ENCODE measurements at places on chromosomes 13 and 19. TPM values are rescaled to one million over a fixed set of nuclear protein-coding genes. Genes with fewer than 3 reads are reported as not detected.
A peak's percentile ranks its signal among the peaks of the same experiment; 100 is the strongest.

- no peak for DNase-seq
These were observed 875.0 kb downstream of the SLITRK1 start for GRCh38 chr13:83007226-83007625.

- DNase-seq, result no peak
These were observed 31.8 kb upstream of the USE1 start for GRCh38 chr19:17183271-17183761.

GRCh38 chr19:43660971-43661360 lies 9.0 kb downstream of the PLAUR start:
- no peak for DNase-seq

DNA sequence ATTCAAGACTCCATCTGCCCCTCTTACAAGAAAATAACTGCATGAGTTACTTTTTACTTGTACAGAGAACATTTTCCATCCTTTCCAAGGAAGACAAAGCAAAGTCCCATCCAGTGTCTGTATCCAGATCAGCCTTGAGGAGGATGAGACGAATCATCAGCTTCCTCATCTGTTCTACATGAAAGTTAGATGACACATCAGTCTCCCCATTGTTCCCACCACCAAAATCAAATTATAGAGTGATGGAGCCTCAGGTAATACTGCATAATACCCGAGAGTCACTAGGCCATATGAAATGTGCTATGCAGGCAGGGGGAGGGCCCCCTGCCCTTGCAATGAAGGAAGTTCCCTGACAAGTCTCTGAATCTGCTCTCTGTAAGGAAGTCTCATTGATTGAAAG lies 1244.6 kb upstream of the SLC10A2 start:
- no peak for DNase-seq

- no peak for DNase-seq
These were observed 25.3 kb upstream of the FBN3 start for GRCh38 chr19:8174706-8175105.

DNA sequence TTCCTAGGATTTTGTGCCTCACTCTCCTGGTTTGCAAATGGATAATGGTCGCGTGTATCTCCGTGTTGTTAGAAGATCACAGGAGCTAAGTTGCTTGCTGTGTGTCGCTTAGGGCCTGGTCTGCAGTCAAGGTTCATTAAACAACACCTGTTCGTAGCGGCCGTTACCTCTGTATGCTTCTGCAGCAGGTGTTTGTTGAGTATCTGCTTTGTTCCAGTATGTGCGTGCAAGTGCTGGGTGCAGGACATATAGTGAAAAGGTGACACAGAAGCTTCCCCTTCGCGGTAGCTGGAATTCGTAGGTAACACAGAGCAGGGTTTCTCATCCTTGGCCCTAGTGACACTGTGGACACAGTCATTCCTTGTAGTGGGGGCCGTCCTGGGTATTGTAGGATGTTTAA lies 5.4 kb downstream of the MED25 start:
- no peak for DNase-seq

GRCh38 chr13:109859898-109860297 lies 73.5 kb upstream of the IRS2 start:
- no peak for DNase-seq

DNA sequence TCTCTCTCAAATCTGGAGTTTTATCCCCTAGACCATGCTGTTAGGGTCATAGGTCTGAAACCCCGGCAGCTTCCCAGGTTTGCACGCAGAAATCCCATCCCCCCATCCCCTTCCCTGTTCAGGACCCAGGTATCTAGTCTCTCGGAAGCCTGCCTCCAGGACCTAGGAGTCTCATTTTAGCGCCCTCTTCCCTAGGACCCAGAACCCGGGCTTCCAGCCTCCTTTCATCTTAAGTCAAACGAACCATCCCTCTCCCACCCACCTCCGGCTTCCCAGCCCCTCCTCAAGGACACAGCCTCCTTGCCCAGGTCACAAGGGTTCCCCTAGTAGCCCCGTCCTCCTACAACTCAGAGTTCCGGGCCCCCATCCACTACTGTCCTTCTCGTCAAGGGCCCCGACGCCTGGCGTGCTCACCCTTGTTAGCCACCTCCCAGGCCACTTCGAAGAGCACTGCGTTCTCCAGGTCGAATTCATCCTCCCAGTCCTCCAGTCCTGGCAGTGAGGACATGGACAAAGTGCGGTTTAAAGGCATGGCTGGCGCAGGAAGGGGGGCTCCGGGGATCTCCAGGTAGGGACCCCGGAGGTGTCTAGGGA lies 431 bp downstream of the GYS1 start:
- DNase-seq, result no peak

DNA sequence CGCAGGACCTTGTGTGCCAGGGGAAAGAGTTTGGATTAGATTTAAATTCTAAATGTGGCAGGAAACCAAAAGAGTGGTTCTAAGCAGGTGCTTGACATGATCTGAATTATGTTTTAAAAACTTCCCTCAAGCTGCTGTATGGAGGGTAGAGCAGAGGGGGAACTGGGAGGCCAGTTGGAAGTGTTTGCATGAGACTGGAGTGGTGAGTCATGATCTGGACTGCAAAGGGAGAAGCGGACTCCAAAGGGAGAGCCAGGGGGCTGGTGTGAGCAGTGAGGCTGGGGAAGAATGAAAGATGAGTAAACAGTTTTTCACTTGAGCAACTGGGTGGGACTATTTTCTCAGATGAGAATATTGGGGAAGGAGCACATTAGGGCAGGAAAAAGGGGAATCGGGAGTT lies 206.1 kb downstream of the DNAJC15 start:
- no peak for DNase-seq

GRCh38 chr13:113400621-113401451 lies 36.9 kb upstream of the GRTP1 start:
- DNase-seq, result no peak

GRCh38 chr13:76474356-76474755 lies 411.8 kb downstream of the KCTD12 start:
- DNase-seq, result no peak

- no peak for DNase-seq
These were observed 9.9 kb downstream of the PLPP2 start for GRCh38 chr19:281156-281853.

- DNase-seq, result no peak
These were observed 316.6 kb downstream of the DNAJC15 start for GRCh38 chr13:43339805-43340550.

DNA sequence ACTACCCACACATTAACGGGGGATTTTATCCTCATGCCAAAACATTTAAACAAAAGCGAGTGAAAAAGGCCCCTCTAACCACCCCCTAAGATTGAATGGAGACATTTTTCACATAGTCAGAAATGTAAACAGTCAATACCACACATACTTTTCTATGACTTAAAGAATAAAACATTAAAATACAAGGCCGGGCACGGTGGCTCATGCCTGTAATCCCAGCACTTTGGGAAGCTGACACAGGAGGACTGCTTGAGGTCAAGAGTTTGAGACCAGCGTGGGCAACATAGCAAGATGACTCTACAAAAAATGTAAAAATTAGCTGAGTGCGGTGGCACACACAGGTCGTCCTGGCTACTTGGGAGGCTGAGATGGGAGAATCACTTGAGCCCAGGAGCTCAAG lies 47.3 kb downstream of the MPHOSPH8 start:
- DNase-seq, result no peak

DNA sequence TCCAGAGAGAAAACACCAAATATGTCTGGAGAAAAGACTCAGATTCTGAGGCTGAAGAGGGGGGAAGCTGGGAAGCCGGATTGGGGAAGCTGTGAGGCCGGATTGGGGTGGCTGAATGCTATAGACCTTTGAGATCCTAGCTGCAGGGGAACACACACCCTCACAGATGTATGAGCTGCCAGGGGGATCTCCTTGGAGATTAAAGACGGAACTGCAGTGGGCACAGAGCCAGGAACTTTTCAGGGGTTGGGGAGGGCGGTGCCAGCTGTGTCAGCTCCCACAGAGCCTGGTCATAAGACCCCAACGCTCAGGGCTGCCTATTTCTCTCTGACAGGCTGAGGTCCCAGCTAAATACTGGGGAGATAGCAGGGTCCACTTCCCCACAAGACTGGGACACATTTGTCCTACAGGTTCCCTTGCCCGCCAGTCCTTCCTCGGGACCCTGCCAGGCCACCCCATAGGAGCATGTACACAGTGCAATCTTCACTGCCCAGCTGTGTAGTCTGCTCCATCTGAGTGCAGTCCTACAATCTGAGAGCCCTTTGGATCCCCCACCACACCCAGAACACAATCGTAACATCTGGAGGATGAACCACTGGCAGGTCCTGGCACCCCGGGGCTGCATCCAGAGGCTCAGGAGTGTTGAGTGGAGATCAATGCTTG lies 1893.9 kb downstream of the PCDH9 start:
- no peak for DNase-seq

DNA sequence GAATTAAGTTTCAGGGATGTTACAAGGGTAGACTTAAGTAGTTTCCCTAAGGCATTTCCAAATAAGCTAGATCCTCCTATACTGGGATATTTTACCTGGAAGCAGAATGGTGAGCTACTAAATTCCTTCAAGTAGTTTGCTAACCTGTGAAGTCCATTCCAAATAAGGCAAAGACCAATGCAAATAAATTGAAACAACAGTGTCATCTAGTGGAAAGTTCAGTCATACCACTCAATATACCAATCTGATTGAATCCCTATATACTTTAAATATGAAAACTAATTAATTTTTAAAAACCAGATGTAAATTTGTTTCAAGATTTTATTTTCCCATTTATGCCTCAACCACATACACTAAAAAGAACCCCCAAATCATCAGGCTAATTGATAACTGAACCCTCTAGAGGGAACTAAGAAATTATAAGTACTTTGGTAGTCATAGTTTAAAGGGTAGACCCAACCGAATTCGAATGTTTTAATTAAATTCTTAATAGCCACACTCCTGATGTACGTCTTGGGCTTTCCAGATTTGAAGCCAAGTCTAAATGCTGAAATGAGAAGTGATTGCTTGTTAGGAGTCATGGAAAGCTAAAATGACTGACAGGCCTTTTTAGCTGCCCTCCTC lies 223.7 kb downstream of the TBC1D4 start:
- peak; percentile 50 for DNase-seq

- DNase-seq, result no peak
These were observed 2.0 kb upstream of the FFAR1 start for GRCh38 chr19:35345671-35346111.

DNA sequence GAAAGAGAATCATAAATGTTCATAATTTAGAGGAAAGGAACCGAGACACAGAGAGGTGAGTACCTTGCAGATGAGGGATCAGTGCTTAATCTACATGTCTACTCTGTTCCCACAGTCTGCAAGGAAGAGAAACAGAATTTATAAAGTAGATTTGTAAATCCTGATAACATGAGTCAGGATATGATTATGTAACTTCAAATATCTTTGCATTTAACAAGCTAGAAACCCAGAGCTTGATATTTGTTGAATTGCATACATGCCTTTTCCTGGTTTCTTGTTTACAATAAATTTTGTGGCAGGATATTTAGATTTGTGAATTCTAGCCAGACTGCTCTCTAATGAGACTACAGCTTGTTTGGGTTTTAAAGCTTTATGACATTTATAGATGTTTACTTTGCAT lies 219.2 kb downstream of the ENOX1 start:
- DNase-seq, result no peak

Gene ZFP36
- 6.5 TPM for total RNA-seq

Gene JSRP1
- total RNA-seq, result 0.48 TPM

Gene KLF16
- 35.6 TPM for total RNA-seq

Gene ZNF880
- 11.3 TPM for total RNA-seq

Gene TNFSF13B
- 0.15 TPM for total RNA-seq

Gene ZNF99
- total RNA-seq, result not detected

Gene ZNF439
- 2.8 TPM for total RNA-seq

Gene C1QTNF9B
- not detected for total RNA-seq

Gene DPRX
- total RNA-seq, result not detected

Gene IGSF23
- total RNA-seq, result not detected

Gene BCAM
- total RNA-seq, result 78.9 TPM

Gene LIM2
- total RNA-seq, result not detected
